Prostate gland (tissue), 2 donors: ENCODE measurements at places on chromosomes 1 and 21. TPM values are rescaled to one million over a fixed set of nuclear protein-coding genes. Genes with fewer than 3 reads are reported as not detected.

DNA sequence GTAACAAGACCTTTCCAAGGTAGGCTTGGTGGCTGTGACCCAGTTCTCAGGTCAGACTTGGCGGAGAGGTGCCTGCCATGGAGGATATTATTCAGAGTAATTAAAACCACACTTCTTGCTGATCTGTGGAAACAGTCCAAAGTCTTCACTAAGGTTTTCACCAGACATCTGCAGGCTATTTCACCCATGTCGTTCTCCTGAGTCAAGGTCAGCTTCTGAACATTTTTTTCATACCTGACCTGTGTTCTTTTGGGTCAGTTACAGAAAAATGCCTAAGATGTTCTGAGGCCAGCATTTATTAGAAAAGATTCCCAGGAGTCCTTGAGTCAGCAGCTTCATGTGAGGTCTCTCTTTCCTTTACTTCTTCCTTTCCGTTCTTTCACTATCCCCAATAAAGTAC, 54.9 kb downstream of the RGL1 start:
- no peaks in the 10 kb centered on the region for H3K36me3 ChIP-seq
- H3K4me1 ChIP-seq = no peaks in the 10 kb centered on the region
- no peak overlapping the region for H3K27ac ChIP-seq

DNA sequence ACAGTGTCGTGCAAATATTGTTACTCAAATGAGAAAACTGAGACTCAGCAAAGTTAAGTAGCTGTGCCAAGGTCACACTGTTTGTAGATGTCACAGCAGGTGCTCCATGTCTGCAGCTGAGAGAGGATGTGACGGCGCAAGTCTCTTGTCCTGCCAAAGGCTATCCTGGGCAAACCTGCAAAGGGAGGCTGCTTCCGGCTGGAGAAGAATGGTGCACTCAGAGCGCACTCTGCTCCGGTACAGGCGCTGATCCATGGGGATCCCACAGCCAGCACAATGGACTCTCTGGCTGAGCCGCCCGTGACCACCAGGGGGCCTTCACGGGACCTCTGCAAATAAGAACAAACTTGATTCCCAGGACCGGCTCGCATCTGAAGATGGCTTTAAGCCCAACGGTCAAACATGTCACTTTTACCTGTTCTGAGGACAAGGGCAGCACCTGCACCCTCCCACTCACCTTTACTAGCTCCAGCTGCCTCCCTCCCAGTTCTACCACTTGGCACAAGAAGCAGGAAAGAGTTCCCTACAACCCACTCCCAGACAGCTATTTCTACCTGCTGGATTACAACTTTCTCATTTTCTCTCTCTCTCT, 21.9 kb downstream of the RD3 start:
- no peak overlapping the region for H3K4me3 ChIP-seq
- no peaks in the 10 kb centered on the region for H3K27me3 ChIP-seq
- no peak overlapping the region for H3K27ac ChIP-seq
- H3K36me3 ChIP-seq = no peaks in the 10 kb centered on the region
- H3K4me1 ChIP-seq = peaks cover 9% of the 10 kb centered on the region

DNA sequence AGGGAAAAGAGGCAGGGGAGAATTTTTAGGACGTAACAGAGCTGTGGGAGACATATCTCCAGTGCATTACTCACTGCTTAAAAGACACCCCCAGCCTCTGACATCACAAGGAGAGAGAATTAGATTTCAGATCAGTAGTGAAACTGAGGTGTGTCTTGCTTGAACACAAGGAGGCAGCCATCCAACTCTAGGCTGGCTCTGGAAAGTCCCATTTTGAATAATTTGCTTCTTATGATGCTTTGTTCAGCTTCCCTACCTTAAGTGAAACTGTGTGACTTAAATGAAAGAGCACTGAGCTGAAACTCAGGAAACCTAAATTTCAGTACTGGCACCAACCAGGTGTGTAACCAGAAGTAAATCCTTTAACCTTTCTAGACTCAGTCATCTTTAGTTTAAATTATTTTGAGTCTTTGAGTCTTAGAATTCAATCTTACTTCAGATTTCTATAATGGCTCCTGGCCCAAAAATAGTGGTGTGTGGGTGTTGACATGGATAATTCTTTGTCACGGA, 251.6 kb upstream of the SGIP1 start:
- peak overlapping the region; percentile 71 for H3K27ac ChIP-seq
- no peaks in the 10 kb centered on the region for H3K36me3 ChIP-seq
- no peaks in the 10 kb centered on the region for H3K4me1 ChIP-seq
- H3K4me3 ChIP-seq = no peak overlapping the region
- H3K27me3 ChIP-seq = no peaks in the 10 kb centered on the region
- DNase-seq = no peak

GRCh38 chr1:39927538-39927937, 25.8 kb upstream of the MYCL start:
- H3K4me3 ChIP-seq = no peak overlapping the region
- no peak overlapping the region for H3K27ac ChIP-seq
- no peaks in the 10 kb centered on the region for H3K27me3 ChIP-seq
- no peaks in the 10 kb centered on the region for H3K36me3 ChIP-seq

GRCh38 chr1:8516793-8517556, 199.1 kb downstream of the SLC45A1 start:
- H3K27me3 ChIP-seq = no peaks in the 10 kb centered on the region
- no peak overlapping the region for H3K27ac ChIP-seq
- H3K4me3 ChIP-seq = no peak overlapping the region
- H3K4me1 ChIP-seq = no peaks in the 10 kb centered on the region

DNA sequence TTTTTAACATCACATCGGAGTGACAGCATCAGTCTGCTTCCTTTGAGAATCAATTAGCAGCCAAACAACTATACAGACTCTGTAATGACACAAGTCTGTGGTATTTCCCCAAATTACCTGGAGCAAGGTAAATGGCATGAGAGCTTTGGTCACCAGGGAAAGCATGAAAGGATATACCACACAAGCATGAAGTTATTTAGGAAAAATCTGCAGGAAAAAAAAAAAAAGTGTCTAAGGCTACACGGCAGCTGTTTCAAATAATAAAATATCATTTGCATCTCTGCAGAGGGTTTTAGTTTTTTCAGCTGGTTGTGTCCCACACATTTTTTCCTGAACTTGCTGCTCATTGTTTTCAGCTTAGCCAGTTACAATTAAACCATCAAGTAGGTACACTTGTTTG, 234.7 kb downstream of the TTLL7 start:
- DNase-seq = no peak
- no peaks in the 10 kb centered on the region for H3K36me3 ChIP-seq
- H3K4me3 ChIP-seq = no peak overlapping the region
- no peak overlapping the region for H3K27ac ChIP-seq
- no peaks in the 10 kb centered on the region for H3K27me3 ChIP-seq

DNA sequence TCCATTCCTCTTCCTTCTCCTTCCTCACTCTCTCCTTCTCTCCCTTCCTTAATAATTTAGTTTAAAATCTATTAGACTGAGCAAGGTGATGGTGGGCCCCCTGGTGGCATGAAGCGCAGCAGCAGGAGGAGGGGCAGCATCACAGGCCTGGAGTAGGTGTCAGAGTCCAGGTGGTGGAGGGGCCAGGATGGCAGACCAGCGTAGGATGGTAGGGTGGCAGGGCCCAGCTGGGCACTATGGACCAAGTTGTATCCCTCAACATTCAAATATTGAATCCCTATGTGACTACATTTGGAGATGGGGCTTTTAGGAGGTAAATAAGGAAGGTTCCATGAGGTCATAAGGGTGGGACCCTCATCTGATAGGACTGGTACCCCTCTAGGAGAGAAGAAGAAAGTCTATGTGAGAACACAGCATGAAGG, 61.0 kb downstream of the WDR4 start:
- no peaks in the 10 kb centered on the region for H3K36me3 ChIP-seq
- DNase-seq = peak; percentile 66
- H3K4me1 ChIP-seq = no peaks in the 10 kb centered on the region
- no peaks in the 10 kb centered on the region for H3K27me3 ChIP-seq

GRCh38 chr1:183553764-183554163, 36.5 kb downstream of the NCF2 start:
- H3K4me3 ChIP-seq = no peak overlapping the region
- no peak overlapping the region for H3K27ac ChIP-seq
- H3K4me1 ChIP-seq = no peaks in the 10 kb centered on the region

GRCh38 chr1:160264795-160265307, 2.5 kb upstream of the DCAF8 start:
- no peaks in the 10 kb centered on the region for H3K27me3 ChIP-seq
- no peaks in the 10 kb centered on the region for H3K36me3 ChIP-seq
- H3K4me3 ChIP-seq = no peak overlapping the region
- H3K4me1 ChIP-seq = peaks cover 4% of the 10 kb centered on the region
- H3K27ac ChIP-seq = no peak overlapping the region
- no peak for DNase-seq

DNA sequence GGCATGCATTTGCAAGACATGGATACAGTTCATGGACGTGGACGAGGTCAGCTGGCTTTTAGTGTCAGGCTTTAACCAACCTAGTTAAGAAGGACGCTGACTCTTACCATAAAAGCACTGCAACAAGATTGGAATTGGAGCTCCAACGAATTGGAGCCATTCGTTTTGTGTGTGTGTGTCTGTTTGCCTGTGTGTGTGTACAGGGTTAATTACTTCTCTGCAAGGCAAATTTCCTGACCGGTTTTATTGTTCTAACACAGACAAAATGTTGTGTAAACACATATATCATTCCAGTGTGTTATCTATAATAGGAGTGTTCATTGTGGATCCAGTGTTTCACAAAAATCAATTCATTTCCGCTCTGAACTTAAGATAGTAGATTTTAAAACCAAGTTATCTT, 7.9 kb downstream of the ITSN1 start:
- H3K4me3 ChIP-seq = no peak overlapping the region
- H3K27me3 ChIP-seq = no peaks in the 10 kb centered on the region
- no peak for DNase-seq
- no peaks in the 10 kb centered on the region for H3K36me3 ChIP-seq
- no peak overlapping the region for H3K27ac ChIP-seq
- no peaks in the 10 kb centered on the region for H3K4me1 ChIP-seq

GRCh38 chr21:42793774-42794173, 85.6 kb downstream of the WDR4 start:
- no peak for DNase-seq
- no peaks in the 10 kb centered on the region for H3K27me3 ChIP-seq
- no peaks in the 10 kb centered on the region for H3K4me1 ChIP-seq
- H3K36me3 ChIP-seq = no peaks in the 10 kb centered on the region
- no peak overlapping the region for H3K4me3 ChIP-seq

DNA sequence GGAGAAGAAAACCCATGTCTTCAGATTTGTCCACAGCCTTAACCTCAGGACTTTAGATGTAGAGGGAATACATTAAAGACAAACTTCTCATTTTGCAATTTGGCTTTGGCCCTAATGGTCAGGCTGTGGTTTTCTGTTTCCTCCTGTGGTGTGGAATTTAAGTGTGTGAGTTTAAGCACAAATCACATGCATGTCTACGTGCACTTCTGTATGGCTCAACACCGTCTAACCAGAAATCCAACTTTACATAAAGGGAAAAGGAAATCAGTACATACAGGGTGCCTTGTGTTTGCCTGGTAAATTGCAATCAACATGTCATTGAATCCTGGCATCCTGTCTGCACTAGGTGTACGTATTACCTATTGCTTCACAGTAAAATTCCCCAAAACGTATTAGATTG, 1.2 kb upstream of the ZNF124 start:
- no peaks in the 10 kb centered on the region for H3K27me3 ChIP-seq
- no peak overlapping the region for H3K4me3 ChIP-seq
- H3K27ac ChIP-seq = no peak overlapping the region
- DNase-seq = no peak
- no peaks in the 10 kb centered on the region for H3K4me1 ChIP-seq

DNA sequence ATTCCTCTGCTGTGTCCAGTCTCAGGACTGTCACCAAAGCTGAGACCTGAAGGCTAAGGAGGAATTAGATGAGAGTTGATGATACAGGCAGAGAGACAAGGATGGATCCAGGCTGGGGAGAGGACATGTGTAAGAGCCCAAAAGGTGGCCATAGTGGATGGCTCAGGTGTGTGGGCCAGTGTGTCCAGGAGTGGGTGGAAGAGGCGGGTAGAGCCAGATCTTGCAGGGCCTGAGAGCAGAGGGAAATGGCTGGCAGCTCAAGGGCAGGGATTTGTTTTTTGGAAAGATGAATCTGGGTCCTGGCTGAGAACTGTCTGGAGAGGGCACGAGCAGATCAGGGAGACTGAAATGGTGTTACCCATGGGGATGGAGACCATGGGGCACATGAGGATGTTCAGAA, 38.1 kb downstream of the AZIN2 start:
- H3K27ac ChIP-seq = no peak overlapping the region
- no peaks in the 10 kb centered on the region for H3K27me3 ChIP-seq
- H3K4me1 ChIP-seq = no peaks in the 10 kb centered on the region
- no peak for DNase-seq
- no peak overlapping the region for H3K4me3 ChIP-seq

DNA sequence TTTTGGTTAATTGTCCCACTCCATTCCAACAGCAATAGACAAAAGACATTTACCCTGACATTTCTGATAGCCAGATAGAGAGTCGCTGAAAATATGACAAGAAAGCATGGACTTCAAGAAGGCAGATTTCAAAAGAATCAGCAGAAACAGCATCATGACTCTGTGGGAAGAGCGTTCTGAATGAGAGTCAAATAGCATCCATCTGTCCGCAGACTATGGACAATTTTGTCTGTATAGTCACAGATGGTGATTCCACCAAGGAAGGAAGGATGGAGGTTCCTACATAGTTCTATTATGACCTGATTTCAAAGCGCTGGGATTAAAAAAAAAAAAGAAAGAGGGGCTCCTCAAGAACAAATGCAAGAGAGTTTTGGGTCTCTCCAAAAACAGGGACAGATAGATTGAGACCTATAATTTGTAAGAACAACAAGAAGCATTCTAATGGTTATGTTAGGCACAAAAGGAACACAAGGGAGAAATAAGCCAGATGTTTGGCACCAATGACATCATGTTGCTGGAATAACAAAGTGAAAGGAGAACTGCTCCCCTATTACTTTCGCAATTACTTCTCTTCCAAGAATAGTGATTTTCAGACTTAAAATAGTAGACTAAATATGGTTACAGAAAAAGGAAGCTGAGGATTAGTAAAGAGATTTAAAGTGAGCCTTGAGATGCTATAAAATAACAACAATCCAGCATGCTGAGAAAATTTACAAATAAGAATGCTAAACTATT, 28.5 kb downstream of the NIBAN1 start:
- no peak overlapping the region for H3K27ac ChIP-seq
- H3K27me3 ChIP-seq = no peaks in the 10 kb centered on the region
- H3K36me3 ChIP-seq = no peaks in the 10 kb centered on the region

- no peak for DNase-seq
- no peak overlapping the region for H3K27ac ChIP-seq
- no peaks in the 10 kb centered on the region for H3K4me1 ChIP-seq
- H3K36me3 ChIP-seq = no peaks in the 10 kb centered on the region
Measured at GRCh38 chr1:219387211-219387610, 213.5 kb downstream of the LYPLAL1 start.

- no peak overlapping the region for H3K4me3 ChIP-seq
- no peaks in the 10 kb centered on the region for H3K4me1 ChIP-seq
- peak; percentile 21 for DNase-seq
- peak overlapping the region; percentile 29 for H3K27ac ChIP-seq
- no peaks in the 10 kb centered on the region for H3K36me3 ChIP-seq
- no peaks in the 10 kb centered on the region for H3K27me3 ChIP-seq
Measured at GRCh38 chr21:35204850-35205541, 155.9 kb upstream of the RUNX1 start.

CDA gene
- 0.59 TPM for total RNA-seq

UAP1 gene
- 72.1 TPM for total RNA-seq

ASPM gene
- total RNA-seq = 5.1 TPM

RAVER2 gene
- 11.8 TPM for total RNA-seq

GPR25 gene
- not detected for total RNA-seq

USH2A gene
- not detected for total RNA-seq

MMP23B gene
- total RNA-seq = 4.4 TPM

CACNA1S gene
- total RNA-seq = 0.55 TPM

FAM72D gene
- 0.34 TPM for total RNA-seq

LCE1C gene
- total RNA-seq = not detected

HTR6 gene
- total RNA-seq = not detected
